Activated T-cell treated with anti-CD3 and anti-CD28 coated beads, Interleukin-2, amount 50 U/mL, for 72 hours (primary cell): ENCODE measurements at places on chromosomes 12 and 14. TPM values are rescaled to one million over a fixed set of nuclear protein-coding genes. Genes with fewer than 3 reads are reported as not detected.

The CIT gene
- total RNA-seq = 44.6 TPM

The CCDC196 gene
- total RNA-seq = not detected

The IKZF4 gene
- total RNA-seq = 25.0 TPM

The NEDD1 gene
- 58.8 TPM for total RNA-seq

The VRTN gene
- total RNA-seq = not detected

DNA sequence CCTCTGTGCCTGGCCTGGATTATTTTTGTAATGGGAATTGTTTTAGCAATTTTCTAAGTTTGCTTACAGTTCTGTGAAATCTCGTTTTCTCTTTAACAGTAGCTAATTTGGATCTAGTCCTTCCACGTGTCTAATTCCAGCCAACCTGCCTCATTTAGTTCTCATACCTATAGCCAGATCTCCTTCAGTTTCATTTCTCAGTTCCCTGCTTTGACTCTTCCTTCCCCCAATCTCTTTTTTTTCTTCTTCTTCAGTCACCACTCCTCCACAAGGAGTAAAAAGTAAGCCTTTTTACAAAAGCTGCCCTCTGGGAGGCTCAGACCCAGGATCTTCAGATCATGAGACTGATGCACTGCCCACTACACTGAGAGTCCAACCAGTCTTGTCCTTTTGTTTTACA lies 1.4 kb downstream of the THTPA start:
- no peaks in the 10 kb centered on the region for H3K27me3 ChIP-seq
- no peak for DNase-seq
- peaks cover 3% of the 10 kb centered on the region for H3K36me3 ChIP-seq

DNA sequence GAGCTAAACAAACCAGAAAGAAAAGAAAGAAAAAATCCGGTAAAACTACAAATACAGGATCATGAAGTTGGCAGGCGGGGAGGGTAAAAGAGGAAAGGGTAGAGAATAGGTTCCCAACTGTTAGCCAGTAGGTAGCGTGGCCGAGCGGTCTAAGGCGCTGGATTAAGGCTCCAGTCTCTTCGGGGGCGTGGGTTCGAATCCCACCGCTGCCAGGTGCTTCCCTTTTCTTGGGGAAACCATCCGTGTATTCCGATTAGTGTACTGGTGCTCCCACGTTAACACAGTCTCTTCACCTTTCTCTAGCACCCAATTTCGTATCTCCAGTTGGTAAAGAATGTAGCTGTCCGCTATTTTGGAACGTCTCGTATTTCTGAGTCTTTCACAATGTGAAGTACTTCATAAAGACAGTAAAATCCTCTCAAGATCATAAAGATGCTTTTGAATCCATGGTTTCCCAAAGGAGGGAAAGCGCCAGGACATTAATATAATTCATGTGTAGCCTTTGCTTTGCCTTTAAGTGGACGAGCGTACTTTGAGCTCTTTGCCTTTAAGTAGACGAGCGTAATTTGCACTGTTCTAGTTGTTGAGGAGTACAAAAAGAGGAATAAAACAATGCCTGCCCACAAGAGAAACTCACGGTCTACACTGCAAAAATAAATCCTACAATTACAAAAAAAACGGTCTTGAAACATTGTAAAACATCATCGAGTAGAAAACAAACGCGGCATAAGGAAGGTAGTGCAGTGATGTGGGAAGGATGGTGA lies 19.0 kb upstream of the RNASE12 start:
- H3K27me3 ChIP-seq = no peaks in the 10 kb centered on the region
- no peak overlapping the region for H3K4me3 ChIP-seq
- peaks cover 17% of the 10 kb centered on the region for H3K4me1 ChIP-seq
- peak; percentile 75 for DNase-seq

DNA sequence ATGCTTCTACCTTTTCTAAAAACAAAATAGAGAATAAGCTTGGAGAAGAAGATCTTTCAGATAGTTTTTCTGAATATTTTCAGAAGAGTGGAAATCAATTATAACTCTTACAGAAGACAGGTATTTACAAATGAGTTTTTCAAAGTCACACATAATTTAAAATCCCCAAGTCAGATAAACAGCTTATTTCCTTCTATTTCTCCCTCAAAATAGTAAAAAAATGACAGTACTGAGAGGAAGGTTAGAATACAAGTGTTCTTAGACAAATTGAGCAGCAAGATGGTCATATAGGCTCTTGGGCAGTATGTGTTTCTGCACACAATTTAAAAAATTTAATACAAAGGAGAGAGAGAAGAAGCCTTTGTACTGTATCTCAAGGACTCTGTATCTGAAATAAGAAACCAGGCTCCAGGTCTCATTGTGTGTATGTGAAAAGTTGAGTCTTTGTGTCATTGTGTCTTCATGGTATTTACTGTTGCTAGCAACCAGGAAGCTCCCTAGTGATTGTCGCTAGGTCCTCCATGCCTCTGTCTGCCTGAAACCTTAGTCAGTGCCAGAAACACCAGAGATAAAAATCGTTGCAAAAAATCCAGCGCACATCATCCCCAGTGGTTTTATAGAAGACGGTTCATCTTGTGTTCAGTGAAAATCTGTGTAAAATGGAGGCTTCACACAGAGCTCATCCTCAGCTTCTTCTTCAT lies 12.9 kb upstream of the TUBA1A start:
- H3K36me3 ChIP-seq = no peaks in the 10 kb centered on the region
- H3K27ac ChIP-seq = peak overlapping the region; percentile 55
- DNase-seq = peak; percentile 8
- peaks cover 16% of the 10 kb centered on the region for H3K4me1 ChIP-seq
- no peaks in the 10 kb centered on the region for H3K27me3 ChIP-seq

DNA sequence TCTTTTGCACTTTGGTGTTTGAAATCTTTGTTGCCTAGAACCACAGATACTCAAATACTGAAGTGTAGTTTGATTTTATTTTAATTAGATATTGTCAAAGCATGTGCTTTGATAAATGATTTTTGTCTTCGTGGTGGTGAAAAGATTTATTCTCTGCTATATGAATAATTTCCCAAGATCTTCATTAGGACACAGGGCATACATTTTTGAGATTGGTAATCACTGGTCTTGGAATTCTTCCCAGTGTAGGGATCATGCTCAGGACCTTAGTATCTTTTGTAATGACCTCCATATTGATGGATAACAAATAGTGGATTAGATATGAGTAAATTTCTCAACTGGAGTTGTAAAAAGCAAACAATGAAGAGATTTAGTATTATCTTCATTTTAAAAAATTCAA lies 28.2 kb downstream of the TBK1 start:
- H3K4me1 ChIP-seq = no peaks in the 10 kb centered on the region
- no peak overlapping the region for H3K4me3 ChIP-seq
- H3K27ac ChIP-seq = no peak overlapping the region
- H3K27me3 ChIP-seq = no peaks in the 10 kb centered on the region

DNA sequence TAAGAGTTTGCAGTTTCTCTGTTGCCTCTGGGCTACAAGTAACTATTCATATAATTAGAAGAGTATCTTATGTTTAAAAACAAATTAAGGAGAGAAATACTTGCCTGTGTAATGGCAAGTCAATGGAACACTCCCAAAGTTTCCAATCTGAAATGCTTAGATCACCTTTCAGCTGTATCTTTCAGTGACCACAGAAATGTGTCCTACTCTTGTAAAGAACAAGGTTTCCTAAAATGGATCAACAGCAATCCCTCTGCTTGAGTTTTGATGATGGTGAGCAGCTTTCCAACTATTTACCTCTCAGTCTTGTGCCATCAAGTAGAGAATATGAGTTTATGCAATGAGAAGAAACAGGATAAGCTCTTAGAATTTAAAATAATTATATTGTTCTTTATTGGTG lies 92.9 kb downstream of the ERGIC2 start:
- H3K27ac ChIP-seq = no peak overlapping the region
- no peak for DNase-seq
- no peak overlapping the region for H3K4me3 ChIP-seq
- peaks cover 5% of the 10 kb centered on the region for H3K36me3 ChIP-seq
- no peaks in the 10 kb centered on the region for H3K27me3 ChIP-seq
- H3K4me1 ChIP-seq = no peaks in the 10 kb centered on the region

DNA sequence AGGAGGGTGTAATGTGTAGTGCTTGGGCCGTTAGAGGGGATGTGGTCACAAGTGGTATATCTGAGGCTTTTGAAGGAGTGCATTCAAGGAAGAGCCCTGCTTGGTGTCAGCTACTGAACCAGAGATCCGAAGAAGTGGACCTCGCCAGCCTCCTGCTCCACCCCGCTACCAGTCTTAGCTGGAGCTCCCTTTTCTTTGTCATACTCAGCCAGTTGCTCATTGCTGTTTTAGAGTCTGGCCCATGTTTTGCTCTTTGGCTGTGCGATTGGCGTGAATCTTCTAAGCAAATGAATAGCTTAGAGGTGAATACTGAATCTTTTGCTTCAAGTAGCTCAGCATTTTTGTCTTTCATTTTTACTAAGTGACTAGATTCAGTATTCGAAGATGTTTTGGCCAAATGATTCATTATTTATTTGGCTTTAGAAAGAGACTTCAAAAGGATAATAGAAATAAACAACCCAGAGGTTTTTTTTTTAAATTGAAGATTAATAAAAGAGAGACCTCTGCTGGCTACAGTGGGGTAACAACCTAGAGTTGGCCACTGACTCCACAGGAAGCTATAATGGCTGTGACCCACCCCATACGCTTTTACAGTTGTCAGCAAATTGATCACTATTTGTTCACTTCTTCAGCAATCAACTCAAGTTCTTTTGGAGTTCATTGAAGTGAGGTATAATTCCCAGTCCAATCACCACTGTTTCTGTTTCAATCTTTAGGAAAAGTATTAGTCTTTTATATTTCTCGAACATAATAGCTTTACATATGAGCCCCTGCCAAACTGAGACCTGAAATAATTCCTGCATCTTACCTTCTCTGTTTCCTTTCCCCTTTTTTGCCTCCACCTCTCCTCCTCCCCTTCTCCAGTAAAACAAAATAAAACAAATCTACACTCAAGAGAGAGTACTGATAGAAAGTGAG lies 19.9 kb downstream of the CDKN1B start:
- no peaks in the 10 kb centered on the region for H3K27me3 ChIP-seq
- peak overlapping the region; percentile 62 for H3K4me3 ChIP-seq
- peaks cover 2% of the 10 kb centered on the region for H3K36me3 ChIP-seq
- peak; percentile 63 for DNase-seq
- peak overlapping the region; percentile 86 for H3K27ac ChIP-seq

DNA sequence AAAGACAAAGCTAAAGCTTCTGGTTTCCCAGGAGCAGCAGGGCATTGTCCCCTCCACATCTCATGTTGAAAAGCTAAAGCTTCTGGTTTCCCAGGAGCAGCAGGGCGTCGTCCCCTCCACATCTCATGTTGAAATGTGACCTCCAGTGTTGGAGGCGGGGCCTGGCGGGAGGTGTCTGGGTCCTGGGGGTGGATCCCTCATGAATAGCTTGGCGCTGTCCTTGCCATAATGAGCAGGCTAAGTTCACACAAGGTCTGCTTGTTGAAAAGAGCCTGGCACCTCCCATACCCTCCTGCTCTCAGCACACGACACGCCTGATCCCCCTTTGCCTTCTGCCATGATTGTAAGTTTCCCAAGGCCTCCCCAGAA lies 123.7 kb downstream of the PIWIL1 start:
- no peaks in the 10 kb centered on the region for H3K36me3 ChIP-seq
- H3K27ac ChIP-seq = no peak overlapping the region
- H3K4me1 ChIP-seq = no peaks in the 10 kb centered on the region
- no peaks in the 10 kb centered on the region for H3K27me3 ChIP-seq

GRCh38 chr12:11209113-11209512 lies 22.4 kb upstream of the TAS2R42 start:
- DNase-seq = no peak
- H3K27me3 ChIP-seq = no peaks in the 10 kb centered on the region
- no peaks in the 10 kb centered on the region for H3K4me1 ChIP-seq
- no peak overlapping the region for H3K4me3 ChIP-seq
- no peaks in the 10 kb centered on the region for H3K36me3 ChIP-seq
- H3K27ac ChIP-seq = no peak overlapping the region

DNA sequence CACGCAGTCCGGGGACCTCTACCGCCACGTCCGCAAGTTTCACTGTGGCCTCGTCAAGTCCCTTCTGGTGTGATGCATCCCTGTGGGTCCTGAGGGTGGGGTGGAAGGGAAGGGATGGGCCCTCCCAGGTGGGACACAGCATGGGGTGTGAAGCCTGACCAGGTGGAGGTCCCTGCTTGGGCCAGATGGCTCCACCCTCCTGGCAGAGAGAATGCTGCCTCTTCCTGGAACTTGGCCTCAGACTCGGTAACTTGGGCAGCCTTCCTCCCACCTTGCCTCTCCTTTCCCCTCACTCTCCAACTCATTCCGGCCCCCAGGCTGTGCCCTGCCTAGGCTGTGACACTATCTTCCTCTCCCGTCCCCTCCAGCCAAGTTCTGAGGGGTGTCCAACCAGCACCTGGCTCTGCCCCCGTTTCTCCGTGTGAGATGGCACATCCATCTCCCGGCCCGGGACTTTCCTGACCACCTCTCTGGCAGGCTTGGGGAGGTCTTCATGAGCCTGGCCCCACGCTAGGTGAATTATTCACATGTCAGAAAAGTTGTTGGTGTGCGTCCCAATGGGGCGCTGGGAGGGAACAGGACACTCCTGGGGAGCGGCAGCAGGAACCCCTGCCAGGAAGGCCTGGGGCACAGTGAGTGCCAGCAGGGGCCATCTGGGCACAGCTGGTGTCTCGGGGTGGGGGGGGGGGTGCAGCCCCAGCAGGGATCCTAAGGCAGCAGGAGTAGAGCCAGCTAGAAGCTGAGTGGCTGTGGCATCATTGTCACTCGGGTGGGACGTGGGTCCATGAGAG lies 1.7 kb downstream of the ZBTB42 start:
- H3K36me3 ChIP-seq = no peaks in the 10 kb centered on the region
- peaks cover 20% of the 10 kb centered on the region for H3K4me1 ChIP-seq
- peak overlapping the region; percentile 58 for H3K4me3 ChIP-seq
- no peak overlapping the region for H3K27ac ChIP-seq
- DNase-seq = no peak

GRCh38 chr12:44285321-44285960 lies 449.6 kb downstream of the TMEM117 start:
- peaks cover 1% of the 10 kb centered on the region for H3K36me3 ChIP-seq
- peaks cover 10% of the 10 kb centered on the region for H3K4me1 ChIP-seq
- no peaks in the 10 kb centered on the region for H3K27me3 ChIP-seq
- no peak overlapping the region for H3K4me3 ChIP-seq

DNA sequence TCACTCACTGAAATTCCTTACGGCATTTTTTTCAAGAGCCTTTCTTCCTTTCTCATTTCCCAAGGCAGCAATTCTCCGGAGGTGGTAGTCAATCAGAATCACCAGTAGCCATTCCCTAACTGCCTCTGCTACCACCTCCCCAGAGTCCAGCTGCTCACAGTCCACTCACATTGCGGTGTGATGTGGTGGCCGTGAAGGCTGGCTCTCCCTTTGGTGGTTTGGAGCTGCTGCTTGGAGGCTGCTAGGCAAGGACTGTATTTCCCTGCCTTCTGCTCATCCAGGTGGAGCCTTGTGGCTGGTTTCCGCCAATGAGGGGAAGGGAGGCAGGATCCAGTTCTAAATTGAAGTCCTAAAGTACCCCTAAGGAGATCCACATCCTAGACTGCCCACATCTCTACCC lies 222.0 kb downstream of the ANO2 start:
- no peaks in the 10 kb centered on the region for H3K4me1 ChIP-seq
- no peaks in the 10 kb centered on the region for H3K36me3 ChIP-seq
- no peaks in the 10 kb centered on the region for H3K27me3 ChIP-seq
